ENCODE measurements at places on chromosomes 5 and 9. TPM values are rescaled to one million over a fixed set of nuclear protein-coding genes. Genes with fewer than 3 reads are reported as not detected.

- DNase-seq: no peak
Measured at GRCh38 chr9:115385383-115386122, 267.6 kb upstream of the TNC start.

The MAMDC4 gene
- total RNA-seq: 1.0 TPM

- DNase-seq: no peak
Measured at GRCh38 chr5:139982157-139982974, 60.7 kb downstream of the NRG2 start.

The TXNDC8 gene
- not detected for total RNA-seq

GRCh38 chr9:20144197-20144596, 355.4 kb upstream of the SLC24A2 start:
- no peak for DNase-seq

- no peak for DNase-seq
Measured at GRCh38 chr5:79820648-79821047, 131.0 kb downstream of the CMYA5 start.

GRCh38 chr5:142600092-142600491, 85.8 kb downstream of the FGF1 start:
- no peak for DNase-seq

The PCA3 gene
- not detected for total RNA-seq

DNA sequence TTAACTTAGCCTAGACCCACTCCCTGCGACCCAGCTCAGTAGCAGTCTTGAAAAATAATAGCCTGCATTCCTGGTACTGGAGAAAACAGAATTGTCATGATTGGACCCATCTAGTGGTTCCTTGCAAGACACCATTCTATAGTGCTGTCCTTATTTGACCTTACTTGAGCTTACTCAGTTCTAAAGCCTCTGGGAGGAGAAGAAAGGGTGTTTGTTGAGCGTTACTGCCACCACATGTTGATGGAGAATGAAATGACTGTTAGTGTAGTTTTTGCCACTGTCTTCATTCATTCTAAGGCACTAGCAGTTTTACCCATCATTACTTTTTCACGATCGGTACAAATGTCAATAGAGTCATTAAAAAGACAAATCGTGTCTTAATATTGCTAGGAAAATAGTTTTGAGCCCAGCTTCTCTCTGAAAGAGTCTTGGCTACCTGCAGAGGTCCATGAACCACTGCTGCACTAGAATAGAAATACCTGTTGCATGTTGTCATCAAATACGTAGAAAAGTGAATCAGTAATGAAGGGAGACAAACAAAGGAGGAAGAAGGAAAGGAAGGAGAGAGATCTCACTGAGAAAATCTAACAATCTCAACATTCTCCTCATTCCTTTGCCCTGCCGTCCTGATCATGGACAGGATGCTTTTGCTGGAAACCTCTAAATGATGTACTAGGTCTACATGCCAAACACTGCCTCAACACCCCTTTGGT, 96.0 kb downstream of the LIX1 start:
- DNase-seq: no peak

- DNase-seq: no peak
Measured at GRCh38 chr5:62587737-62588136, 9.1 kb downstream of the LRRC70 start.

GRCh38 chr5:1471997-1472963, 27.0 kb upstream of the SLC6A3 start:
- no peak for DNase-seq

- DNase-seq: no peak
Measured at GRCh38 chr5:97544678-97545077, 361.6 kb upstream of the RIOK2 start.

The OCLN gene
- total RNA-seq: 45.6 TPM

- no peak for DNase-seq
Measured at GRCh38 chr9:93963969-93964368, 8.8 kb upstream of the BARX1 start.

GRCh38 chr9:127706836-127707241, at the start of gene CFAP157:
TSS of gene CFAP157 (plus strand) at chr9:127706988. CDS start at chr9:127707032, 44 bp downstream.
- no peak for DNase-seq

The SCGB3A1 gene
- total RNA-seq: not detected

- no peak for DNase-seq
Measured at GRCh38 chr9:4138781-4139180, 161.1 kb downstream of the GLIS3 start.

All from SJSA1 (cell line).